Eye (tissue), 1 donor: ENCODE measurements at places on chromosomes 5 and 9.

DNA sequence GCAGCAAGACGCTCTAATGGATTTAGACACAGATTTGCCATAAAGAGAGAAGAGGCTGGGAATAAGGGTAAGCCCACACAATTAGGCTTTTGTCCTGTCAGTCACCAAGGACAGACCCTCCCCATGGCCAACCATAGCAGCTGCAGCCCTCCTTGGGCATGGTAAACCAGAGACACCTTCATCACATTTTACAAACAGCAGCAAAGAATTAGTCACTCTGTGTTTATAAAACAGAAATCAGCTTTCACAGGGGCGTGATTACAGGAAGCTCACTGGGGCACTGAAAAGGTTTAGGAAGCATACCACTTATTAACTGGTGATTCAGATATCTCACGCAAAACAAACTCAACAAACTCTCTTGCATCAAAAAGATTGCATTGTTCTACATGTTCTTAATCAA lies 37.3 kb upstream of the ZNF622 start:
- DNase-seq: no peak

DNA sequence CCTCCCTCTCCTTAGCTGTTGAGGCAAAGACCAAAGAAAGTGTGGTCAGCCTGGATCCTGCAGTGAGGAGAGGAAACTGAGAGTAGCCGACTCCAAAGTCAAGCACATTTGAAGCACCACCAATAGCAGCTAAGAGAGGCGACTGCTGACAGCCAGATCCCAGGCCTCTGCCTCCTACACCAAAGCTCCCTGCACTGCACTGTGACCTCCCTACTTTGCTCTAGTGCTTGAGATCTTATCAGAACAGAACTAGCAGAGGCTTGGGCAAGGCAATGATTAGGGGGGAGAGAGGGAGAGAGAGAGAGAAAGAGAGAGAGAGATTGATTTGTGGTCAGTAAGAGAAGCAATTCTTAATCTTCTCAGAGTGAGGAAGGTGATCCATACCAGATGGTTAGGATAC lies 216.3 kb downstream of the CDK5RAP2 start:
- no peak for DNase-seq

- no peak for DNase-seq
Measured at GRCh38 chr9:16732546-16732945, 137.9 kb downstream of the BNC2 start.

DNA sequence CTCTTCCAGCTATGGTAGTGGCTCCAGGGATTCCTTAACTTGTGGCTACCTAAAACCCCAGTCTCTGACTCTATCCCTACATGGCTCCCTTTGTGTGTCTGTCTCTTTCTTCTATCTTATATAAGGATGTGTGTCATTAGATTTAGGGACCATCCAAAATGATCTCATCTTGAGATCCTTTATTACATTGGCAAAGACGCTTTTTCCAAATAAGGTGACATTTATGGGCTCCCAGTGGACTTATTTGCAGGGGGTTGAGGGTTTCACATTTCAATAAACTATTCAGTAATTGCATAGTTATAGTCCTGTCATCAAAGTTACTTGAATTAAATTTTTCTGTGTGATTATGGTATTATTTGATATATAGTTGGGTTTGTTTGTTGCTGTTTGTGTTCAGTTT lies 59.2 kb downstream of the NIPBL start:
- DNase-seq: no peak

DNA sequence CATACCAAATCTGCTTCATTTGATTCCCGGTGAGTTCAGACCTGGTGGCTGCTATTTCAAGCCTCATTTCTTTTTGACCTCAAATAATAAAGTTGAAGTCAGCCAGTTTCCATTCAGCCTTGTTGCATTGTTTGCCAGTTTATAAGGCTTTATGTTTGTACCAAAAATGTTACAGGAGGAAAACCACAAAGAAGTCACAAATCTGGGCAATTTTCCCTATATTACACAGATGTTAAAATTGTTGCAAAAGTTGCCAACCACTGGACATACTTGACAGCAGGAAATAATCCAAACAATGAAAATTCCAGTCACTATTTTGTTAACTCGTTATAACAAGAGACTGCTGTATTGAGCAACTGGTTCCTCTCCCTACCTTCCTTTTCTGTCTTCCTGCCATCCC lies 1325.0 kb upstream of the DMAC1 start:
- peak; percentile 8 for DNase-seq

- no peak for DNase-seq
Measured at GRCh38 chr5:124596595-124597421, 149.6 kb downstream of the ZNF608 start.

DNA sequence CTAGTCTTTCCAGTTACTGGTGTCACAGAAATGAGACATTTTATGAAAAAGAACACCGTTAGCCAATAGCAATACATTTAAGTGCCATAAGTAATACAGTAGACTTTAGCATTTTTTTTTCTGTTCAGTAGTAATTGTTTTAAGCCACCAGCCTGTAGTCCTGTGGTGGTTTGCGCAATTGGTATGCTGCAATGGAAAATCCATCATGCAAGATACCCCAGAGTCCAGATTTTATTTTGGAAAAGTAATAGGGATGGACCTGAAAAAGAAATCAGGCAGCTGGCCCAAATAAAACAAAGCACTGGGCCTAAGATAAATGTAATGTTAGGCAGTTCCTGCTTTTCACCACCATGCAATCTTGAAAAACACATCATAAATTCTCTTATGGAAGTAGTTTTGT lies 94.6 kb upstream of the RASGRF2 start:
- no peak for DNase-seq

DNA sequence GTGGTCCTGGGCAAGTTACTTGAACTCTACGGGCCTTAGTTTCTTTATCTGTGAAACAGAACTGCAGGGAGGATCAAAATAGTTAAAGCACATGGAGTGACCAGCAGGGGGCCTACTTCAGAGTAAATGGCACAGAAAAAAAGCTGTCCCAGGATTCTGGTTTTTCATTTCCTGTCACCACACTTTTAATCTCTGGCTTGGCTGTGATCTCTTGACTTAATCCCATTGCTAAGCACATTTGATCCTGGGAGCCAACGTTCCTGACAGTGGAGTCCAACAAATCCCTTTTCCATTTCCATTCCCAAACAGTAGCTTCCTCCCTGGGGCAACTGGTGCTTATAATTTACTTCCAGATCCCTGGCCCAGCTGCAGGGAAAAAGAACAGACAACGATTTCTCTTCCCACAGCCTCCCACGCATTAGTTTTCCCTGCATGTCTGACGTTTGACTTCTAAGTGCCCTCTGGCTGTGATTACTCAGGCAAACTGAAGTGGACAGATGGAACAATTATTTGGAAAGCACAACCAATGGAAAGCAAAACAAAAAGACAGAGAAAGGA lies 136.5 kb upstream of the STK32A start:
- DNase-seq: peak; percentile 68

DNA sequence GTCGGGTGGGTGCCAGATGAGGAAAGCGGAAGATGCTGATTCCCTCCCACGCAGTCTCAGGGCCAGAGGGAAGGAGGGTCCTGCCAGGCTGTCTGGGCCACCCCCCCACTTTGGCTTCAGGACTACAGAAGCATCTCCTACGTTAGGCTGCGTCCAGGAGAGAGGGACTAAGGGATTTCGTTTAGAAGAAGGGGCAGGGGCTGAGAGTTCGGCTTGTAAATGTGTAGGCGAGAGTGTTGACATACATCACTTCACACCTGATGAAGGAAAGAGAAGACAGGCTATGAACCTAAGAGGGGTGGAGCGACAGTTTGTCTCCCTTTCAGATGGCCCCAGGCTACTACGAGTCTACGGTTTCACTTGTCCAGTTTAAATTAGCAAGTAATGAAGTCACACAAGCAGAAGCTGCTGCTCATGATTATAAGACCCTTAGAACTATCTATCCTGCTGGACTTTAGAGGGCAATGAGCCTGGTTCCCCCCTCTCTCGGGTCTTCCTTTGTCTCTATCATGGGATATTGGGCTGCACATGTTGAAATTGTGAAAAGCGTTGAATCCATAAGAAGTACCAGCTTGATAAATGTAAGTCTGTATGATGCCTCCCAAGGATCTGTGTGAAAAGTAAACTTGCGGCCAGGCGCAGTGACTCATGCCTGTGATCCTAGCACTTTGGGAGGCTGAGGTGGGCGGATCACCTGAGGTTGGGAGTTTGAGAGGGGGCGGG lies 193.0 kb downstream of the AOPEP start:
- peak; percentile 50 for DNase-seq

DNA sequence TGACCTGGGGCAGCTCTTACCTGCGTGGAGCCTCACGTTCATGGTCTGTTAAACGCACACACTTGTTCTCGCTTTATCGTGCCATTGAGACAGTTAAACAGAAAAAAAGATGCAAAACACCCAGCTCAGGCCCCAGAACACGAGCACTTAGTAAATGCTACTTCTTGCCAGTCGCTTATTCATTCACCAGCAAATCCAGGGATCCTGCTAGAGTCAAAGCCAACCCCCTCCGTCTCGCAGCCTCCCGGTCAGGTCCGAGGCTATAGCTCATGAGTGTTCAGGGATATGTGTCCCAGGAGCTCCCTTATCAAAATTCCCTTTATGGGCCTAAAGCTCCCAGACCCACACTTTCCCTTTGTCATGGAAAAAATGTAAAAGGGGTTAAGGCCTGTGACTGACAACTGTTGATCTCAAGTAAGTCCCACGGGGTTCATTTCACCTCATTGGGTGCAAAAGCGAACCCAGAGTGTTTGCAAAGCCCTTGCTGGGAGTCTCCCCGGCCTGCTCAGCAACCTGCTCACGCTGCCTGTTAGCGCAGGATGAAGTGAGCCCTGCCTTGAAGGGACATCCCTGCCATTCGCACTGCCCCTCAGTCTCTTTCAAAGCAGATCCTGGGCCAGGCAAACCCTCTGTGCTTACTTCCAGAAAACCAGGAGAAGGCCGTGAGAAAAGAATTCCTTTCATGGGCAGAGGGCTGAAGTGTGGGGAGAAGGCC lies 40.7 kb downstream of the HRH2 start:
- DNase-seq: no peak

DNA sequence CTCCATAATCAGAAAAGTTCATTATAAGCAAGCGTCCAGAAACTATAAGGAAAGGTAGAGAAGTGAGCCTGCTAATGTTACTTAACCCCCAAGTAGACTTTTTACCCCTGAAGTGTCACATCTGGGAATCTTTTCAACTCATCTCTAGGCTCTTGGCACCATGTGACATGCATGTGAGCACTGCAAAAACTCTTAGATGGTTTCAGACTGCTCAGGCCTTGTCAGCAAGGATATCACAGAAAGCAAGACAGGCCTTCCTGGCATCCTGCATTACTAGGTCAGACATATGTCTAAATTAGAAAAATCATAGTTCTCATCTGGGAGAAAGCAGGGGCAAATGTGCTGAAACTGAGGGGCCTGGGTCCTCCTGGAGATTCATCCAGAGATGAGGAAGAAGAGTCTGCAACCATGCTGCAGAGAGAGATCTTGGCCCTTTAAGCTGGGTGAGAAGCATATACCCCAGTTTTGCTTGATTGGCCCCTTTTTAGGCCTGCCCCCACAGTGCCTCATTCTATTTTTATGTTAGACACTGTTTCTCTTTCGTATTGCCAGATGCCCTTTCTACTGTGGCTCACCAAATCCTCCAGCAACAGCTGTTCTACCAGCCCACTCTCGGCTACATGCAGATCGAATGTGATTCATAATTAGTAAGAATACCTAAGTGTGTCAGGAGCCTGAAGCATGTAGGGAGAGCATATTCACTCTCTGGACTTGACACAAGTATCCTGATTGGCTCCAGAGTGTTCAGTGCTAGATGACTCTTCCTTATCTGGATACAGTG lies 19.0 kb downstream of the TMEM8B start:
- peak; percentile 24 for DNase-seq
